ENCODE measurements at places on chromosomes 13 and 19. TPM values are rescaled to one million over a fixed set of nuclear protein-coding genes. Genes with fewer than 3 reads are reported as not detected.

CALR3 gene
- total RNA-seq = not detected

IGLON5 gene
- 6.6 TPM for total RNA-seq

SPIB gene
- total RNA-seq = not detected

LYL1 gene
- not detected for total RNA-seq

CRB3 gene
- total RNA-seq = 1.6 TPM

VMAC gene
- 3.9 TPM for total RNA-seq

NLRP5 gene
- not detected for total RNA-seq

RFXAP gene
- 5.5 TPM for total RNA-seq

UPF1 gene
- 57.8 TPM for total RNA-seq

SIAH3 gene
- total RNA-seq = not detected

PCDH8 gene
- 0.34 TPM for total RNA-seq

PRR36 gene
- total RNA-seq = 1.3 TPM

LRRC4B gene
- not detected for total RNA-seq

TJP3 gene
- total RNA-seq = 2.0 TPM

B3GNT3 gene
- 0.36 TPM for total RNA-seq
